ENCODE measurements at places on chromosomes 11 and 22.

- DNase-seq = no peak
Observed at GRCh38 chr11:121071846-121072450, 29.1 kb upstream of the TECTA start.

DNA sequence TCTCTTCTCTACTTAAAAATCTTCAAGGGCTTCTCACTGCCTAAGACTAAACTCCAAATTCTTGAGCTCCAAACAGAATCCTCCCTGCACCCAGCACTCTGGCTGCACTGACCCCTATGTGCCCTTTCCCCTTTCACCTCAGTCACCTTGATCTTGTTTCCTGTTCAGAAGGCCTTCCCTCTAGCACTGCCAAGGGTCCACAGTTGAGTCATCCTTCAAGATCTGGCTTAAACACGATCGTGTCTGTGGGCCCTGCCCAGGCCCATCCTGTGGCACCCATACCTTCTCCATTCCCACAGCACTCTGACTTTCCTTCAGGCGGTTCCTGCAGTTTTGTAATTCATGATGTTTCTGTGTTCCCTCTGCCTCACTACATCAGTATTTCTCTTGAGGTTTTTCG is 129.2 kb downstream of the ARL14EP start:
- DNase-seq = no peak

- DNase-seq = no peak
Observed at GRCh38 chr11:37525336-37525735, 927.3 kb upstream of the RAG2 start.

GRCh38 chr22:32676191-32676590 is 125.3 kb upstream of the TIMP3 start:
- no peak for DNase-seq

DNA sequence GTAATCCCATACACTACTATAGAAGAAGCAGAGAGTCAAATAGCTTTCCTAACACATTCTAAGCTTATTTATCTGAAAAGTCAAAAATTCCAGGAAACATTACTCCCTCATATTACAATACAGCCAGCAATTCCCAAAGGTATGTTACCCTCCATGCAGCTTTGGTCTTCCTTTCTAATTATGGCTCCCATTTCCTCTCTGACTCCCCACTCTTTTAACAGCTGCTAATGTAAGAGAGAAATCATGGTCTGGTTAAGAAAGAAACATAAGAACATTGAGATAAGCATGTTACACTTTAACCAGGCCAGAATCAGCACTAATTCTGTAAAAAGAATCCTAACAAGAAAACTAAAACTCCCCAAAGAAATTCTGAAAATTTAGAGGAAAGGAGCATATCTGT is 6.8 kb downstream of the PPP2R1B start:
- peak; percentile 20 for DNase-seq

DNA sequence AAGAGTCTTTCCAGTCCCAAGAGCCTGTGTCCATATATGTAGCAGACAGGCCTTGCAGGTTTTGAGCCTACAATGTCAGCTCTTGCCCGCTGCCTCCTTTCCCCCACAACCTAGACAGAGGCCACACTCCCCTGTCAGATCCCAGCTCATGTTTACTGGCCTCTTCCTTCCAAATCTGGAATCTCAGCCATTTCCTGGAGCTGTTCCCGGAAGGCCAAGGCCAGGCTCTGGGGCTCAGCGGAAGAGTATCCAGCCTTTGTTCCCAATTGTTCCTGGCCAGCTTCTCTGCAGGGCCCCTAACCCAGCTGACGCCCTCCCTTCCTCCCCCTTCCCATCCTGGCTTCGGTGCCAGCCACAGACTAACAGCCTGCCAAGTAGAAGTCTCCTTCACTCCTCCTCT is 1.0 kb upstream of the ROBO4 start:
- DNase-seq = peak; percentile 93
